AG10803 (cell line): ENCODE measurements at places on chromosomes 7 and 10.
A peak's percentile ranks its signal among the peaks of the same experiment; 100 is the strongest.

- no peak for DNase-seq
Measured at GRCh38 chr10:63760708-63761047, 239.5 kb downstream of the REEP3 start.

DNA sequence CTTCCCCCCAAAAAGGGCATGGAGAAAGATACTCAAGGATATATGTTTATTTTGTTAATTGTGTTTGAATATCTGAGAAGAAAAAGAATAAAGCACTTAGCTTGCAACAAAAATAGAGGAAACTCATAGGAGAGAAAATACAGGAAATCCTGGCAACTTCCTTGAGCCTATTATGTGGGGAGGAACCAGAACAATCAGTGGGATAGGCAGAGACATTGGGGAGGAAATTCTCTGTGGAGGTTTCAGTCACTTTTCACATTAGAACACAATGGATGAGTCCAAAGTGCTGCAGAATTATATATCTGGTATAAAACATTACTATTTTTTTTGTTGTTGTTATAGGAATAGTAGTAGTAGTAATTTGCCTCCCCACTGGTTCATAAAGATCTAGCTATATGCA lies 240.1 kb downstream of the THSD7A start:
- no peak for DNase-seq

DNA sequence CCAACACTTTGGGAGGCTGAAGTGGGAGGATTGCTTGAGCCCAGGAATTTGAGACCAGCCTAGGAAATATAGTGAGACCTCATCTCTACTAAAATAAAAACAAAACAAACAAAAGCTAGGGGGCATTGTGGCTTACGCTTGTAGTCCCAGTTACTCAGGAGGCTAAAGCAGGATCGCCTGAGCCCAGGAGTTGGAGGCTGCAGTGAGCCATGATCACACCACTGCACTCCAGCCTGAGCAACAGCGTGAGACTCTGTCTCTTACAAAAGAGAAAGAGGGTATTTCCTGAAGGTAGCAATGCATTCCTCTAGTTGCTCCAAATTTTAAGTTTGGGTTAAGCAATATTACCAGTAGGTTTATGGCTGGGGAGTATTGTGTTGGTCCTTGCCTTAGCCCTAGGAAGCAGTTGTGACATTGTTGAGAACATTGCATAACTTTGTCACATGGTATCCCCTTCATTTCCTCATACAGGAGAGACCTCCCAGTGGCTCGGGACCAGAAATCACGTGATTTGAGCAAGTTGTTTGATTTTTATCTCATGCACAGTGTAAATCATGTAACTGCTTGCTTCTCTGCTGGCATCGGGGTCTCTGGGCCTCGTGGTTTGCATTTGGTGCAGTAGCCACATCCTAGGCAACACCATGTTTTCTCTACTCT lies 23.3 kb upstream of the SMARCD3 start:
- DNase-seq: peak; percentile 72

- no peak for DNase-seq
Measured at GRCh38 chr7:22695476-22696132, 31.4 kb upstream of the IL6 start.

DNA sequence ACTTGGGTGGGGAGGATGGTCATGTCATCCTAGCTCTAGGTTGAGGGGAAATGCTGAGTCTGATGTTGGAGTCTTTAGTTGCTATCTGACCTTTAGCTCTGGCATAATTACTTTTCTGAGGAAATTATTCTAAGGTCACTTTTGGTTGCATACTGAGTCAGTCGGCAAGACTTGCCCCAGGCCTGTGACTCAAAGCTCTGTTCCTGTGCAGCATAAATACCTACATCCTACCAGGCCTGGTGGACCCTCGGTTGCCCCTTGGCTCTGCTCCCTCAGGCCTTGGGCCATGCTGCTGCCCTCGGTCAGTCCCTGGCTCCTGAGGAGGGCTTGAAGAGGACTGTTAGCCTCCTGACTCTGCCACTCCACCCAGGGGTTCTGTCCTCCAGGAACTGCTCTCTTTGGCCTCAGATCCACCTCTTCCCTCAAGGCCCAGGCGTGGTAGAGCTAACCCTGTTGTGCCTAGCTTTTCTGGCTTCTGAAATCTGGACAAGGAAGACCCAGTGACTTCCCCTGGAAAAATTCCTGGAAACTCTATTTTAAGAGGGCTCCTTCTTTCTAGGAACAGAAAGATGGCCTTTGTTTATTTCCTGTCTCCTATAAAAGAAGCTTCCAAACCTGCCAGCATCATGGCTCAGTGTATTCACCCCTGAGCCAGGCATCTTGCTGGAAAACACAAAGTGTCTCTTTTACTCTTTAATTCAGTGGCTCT lies 71.2 kb downstream of the TMEM178B start:
- no peak for DNase-seq

DNA sequence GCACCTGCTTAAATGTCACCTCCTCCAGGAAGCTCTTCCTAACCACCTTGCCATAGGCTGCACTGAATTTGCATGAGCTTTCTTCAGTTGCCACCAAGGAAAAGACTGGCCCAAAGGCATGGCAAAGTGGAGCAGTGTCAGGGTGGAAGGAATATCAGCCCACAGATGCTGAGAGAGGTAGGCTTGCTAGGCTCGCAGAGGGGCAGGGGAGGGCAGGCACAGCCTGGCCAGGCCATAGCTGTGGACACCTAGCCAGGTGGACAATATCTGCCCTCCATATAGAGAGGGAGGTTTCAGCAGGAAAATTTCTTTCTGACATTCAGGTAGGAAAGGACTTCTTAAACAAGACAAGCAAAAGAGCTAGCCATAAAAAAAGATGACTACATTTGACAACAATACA lies 166.3 kb downstream of the GRID1 start:
- no peak for DNase-seq

DNA sequence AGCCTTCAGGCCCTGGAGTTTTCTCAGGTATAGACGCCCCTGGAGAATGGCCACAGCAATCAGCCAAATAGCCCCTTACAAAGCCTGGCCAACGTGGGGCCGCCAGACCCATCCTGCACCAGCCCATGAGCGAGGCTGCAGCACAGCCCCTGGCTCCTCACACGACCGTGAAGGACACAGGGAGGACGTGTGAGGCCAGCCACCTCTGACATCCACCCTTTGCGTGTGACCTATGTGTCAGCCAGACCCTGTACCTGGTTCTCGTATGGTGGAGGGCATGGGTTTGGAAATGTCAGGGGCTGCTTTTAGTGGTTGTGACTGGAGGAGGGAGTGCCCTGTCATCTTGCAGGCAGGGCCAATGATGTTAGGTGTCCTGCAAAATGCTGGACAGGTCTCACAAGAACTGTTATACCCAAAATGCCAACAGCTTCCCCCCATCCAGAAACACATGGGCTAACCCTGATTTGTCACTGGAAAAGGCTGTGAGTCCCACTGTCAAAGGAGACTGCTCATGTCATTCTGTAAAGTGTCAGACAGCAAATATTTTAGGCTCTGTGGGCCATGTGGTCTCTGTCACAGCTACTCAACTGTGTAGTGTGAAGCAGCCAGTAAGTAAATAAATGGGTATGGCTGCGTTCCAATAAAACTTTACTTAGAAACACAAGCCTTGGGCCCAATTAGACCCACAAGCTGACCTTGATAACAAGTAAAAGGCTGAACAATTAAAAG lies 30.0 kb downstream of the NOD1 start:
- no peak for DNase-seq

DNA sequence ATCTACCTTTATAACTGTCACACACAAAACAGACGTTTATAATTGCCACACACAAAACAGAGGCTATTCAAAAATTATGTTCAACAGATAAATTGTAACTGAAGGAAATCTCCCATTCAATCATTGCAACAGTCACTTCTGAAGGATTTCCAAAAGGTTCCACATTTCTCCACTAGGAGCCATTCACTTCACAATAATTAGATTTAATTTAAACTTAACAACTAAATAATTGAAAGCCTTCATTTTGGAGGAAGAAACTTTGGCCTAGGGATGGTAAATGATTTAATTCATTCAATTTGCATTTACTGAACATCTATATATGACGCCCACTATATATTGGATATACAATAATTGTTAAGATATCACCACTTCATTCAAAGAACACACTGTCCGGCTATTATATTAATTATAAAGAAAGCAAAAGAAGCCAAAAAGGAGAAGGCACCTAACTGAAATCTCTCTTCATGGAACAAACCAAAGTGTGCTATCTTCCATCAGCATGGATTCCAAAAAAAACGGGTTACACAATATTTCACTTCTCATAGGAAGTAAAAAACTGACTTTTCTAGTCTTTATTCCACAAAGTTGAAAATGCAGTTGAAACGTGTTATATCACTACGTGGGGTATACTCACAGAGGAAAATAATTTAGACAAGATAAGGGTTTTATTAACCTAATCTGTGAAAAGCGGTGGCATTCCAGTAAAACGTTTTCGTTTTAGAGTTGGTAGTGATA lies 1.7 kb downstream of the ATAD1 start:
- DNase-seq: no peak

DNA sequence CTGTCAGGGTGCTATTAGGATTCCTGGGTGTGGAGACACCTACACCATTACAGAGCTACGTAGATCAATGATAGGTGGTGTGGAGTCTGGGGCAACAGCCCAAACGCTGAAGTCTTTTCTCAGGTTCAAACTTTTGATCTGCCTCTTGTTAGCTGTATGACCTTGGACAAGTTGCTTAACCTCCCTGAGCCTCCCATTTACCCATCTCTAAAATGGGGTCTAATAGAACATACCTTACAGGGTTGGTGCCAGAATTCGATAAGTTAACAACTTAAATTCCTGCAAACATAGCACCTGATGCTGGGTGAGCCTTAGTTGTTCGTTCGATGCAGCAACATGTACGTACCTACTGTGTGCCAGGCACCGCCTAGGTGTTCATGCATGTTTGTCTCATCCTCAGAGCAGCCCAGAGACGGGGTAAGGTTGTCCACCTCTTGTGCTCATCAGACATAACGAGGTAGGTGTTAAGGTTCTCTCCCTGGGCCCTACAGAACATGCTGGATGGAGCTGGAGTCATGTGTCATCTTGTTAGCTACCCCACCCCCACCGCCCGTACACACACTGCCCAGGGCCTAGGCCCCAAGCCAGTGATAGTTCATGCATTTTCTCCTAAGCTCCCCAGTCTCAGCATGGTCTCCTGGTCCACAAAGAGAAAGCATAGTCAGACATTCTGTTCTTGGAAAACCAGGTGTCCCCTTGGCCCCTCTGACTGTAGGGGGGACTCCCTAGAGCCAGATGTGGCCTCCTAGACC lies 41.0 kb upstream of the SLC29A3 start:
- no peak for DNase-seq

GRCh38 chr10:113335592-113335991 lies 217.3 kb upstream of the HABP2 start:
- peak; percentile 46 for DNase-seq

GRCh38 chr10:15144788-15145187 lies 23.7 kb downstream of the NMT2 start:
- DNase-seq: no peak

DNA sequence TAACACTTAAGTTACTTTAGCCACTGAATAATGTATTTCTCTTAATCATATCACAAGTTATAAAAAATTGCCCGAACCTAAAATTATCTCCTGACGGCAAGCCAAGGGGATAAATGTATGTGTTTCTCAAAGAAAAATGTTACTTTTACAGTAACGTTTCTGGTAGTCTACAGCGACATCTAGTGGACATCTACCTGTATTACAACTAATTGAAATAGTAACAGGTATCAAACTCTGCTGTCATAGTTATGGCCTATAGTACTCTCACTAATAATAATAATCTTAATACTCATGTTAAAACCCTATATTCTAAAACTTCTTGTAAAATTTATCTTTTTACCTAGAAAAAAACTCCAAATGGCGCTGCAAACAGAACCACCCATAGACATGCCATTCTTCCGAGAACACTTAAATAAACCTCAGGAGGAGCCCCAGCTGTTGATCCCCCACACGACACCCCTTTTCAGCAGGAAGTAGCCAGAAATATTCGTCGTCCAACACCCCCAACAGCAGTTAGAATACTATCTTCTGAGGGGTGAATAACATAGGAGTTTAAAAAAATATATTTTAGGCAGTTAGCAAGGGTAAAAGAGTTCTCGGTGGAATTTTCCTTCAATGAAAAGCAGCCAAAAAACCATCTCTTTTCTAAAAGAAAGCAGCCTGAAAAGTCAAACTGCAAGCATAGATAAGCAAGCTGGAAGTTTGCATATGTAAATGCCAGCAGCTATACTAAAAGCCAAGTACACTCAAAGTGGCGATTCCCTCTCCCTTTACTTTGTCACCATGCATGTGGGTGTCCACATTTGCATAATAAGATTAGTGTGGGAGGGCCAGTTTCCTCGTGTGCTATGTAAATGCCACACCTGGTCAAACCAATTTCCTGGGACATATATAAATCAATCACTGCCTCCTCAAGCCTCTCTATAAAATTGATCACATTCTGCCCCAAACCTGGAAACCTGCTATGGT lies 40.5 kb upstream of the ZNF107 start:
- no peak for DNase-seq

DNA sequence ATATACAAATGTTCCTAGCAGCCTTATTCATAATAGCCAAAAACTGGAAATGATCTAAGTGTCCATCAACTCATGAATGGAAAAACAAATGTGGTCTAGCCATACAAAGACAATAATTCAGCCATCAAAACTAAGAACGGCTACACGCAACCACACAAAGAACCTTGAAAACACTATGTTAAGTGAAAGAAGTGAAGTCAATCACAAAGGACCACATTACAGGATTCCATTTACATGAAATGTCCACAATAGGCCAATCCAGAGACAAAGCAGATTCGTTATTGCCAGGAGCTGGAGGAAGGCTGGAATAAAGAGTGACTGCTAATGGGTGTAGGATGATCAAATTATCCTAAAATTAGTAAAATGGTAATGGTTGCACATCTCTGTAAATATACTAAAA lies 21.1 kb downstream of the MKRN1 start:
- no peak for DNase-seq

- DNase-seq: peak; percentile 74
Measured at GRCh38 chr10:70132098-70133029, at the start of gene AIFM2. TSS of gene AIFM2 (minus strand) at chr10:70132825. CDS start at chr10:70124084, 8,741 bp downstream.

GRCh38 chr10:124971276-124971675 lies 29.4 kb downstream of the ZRANB1 start:
- no peak for DNase-seq

- DNase-seq: no peak
Measured at GRCh38 chr7:255721-256361, 34.1 kb upstream of the FOXL3 start.

DNA sequence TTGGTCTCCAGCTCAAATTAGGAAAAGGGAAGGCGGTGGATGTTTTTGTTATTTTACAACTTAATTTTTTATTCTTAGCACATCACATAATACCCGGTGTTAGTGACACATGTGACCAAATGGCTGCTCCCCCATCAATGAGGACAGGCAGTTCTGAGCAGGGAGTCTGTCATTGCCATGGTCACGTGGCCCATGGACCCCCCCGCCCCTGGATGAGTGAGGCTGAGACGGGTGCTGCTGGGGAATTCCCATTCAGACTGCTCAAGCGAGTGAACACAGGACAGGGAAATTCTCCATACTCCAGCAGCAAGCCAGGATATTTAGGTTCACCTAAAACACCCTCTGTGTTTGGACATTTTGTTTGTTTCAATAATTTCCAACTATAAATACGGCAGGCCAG lies 34.7 kb upstream of the SLC35B4 start:
- no peak for DNase-seq

GRCh38 chr7:121228779-121229178 lies 100.0 kb upstream of the WNT16 start:
- no peak for DNase-seq

GRCh38 chr7:158362912-158363905 lies 224.4 kb downstream of the PTPRN2 start:
- DNase-seq: no peak

GRCh38 chr7:157432957-157433576 lies 96.3 kb downstream of the DNAJB6 start:
- peak; percentile 20 for DNase-seq
